ENCODE measurements at places on chromosomes 7 and 10. TPM values are rescaled to one million over a fixed set of nuclear protein-coding genes. Genes with fewer than 3 reads are reported as not detected.
A peak's percentile ranks its signal among the peaks of the same experiment; 100 is the strongest.

GRCh38 chr10:109941236-109941862, 18.0 kb upstream of the XPNPEP1 start:
- DNase-seq: no peak

- DNase-seq: no peak
Observed at GRCh38 chr7:120189623-120190022, 83.4 kb upstream of the KCND2 start.

DNA sequence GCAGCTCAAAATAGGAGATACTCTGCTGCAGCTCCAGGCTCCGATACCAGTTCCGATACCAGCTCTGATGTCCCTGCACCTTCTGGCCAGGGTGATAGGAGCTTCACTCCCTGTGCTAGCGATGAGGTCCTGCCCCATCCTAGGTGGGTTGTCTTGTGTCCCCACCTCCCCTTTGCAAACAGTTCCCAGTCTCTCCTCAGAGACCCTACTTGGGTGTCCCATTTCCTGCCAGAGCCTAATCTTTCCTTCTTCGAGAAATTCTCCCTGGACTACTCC, 62.7 kb upstream of the NANOS1 start:
- no peak for DNase-seq

DNA sequence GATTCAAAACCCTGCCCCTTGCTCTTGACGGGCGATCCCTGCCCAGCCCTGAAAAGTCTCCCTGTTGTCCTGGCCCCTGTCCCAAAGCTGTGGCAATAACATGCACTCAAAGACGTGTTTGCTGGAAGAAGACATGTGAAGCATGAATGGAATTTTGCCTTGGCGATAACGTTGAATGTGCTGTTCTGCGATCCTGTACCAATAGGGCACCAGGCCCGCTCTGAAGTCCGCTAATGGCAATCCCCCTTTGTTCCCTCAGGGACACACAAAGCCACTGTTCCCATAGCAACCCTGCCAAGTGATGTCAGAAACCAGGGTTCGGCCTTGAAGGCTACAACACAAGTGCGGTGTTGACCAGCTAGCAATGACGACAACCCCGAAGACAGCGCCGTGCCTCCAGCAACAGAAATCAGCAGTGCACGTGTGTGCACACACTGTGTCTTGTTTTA, 284.6 kb downstream of the KLF6 start:
- DNase-seq: peak; percentile 68

GRCh38 chr7:84188786-84189405, 5.7 kb downstream of the SEMA3A start:
- DNase-seq: no peak

DNA sequence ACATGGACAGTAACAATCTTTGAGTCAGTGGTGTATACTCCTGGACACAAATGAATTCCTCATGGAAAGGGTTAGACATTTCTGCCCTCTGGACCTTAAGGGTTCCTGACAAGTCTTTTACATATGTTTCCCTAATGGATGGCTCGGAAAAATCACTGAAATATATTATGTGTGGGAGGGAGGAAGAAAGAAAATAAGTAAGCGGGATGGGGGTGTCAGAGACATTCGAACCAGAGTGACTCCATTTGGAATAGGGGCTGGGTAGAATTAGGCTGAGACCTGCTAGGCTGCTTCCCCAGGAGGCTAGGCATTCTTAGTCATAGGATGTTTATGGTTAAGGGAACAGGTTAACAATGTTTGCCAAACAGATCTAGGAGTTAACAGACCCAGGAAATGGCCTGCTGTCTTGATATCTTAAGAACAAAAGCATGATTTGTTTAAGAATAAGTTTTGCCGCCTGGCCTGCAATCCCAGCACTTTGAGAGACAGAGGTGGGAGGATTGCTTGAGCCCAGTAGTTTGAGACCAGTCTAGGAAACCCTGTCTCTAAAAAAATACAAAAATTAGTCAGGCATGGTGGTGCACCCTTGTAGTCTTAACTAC, 1241.7 kb downstream of the TYW1 start:
- no peak for DNase-seq

DNA sequence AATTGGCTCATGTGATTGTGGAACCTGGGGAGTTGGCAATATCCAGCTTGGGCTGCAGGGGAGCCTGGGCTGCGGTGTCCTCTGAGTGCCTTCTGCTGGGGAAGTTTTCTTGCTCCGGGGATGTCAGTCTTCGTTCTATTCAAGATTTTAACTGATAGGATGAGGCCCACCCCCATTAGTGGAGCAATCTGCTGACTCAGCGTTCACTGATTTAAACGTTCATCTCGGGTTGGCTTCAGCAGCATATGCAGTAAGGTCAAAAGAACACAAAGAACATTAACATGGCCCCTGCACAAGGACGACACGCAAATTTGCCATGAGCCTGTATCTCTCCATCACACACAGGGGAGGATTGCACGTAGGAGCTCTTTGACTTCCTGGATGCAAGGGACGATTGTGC, 360.6 kb upstream of the ADARB2 start:
- DNase-seq: no peak

DNA sequence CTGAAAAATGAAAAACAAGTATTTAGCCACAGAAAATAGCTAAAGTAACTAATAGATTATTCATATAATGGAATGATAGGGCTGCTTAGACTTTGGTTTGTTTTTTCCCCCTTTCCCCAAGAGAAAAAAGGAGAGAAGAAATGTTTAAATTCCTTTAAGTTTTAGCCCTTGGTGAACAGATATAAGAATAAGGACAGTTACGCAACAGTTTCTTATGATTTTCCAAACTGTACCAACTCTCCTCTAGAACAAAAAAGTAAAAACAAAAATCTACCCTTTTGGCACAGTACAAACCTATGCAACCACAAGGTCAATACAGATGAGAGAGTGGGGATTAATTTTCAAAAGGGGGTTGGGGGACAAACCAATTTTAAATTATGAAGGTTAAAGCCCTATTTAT, 227.7 kb downstream of the CHCHD3 start:
- DNase-seq: no peak

DNA sequence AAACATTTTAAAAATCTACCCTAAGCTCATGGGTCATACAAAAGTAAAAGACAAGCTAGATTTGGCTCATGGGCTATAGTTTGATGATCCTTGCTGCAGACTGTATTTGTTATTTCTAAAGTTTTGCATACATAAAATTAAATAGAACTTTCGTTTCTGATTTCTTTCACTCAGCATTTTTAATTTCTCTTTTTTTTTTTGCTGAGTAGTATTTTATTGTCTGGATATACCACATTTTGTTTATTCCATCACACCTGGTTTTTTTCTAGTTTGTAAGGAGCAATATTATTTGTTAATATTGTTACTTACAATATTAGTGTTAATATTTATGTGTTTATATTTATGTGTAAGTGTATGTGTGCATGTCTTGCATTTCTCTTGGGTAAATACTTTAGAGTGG, 291.5 kb downstream of the ATRNL1 start:
- DNase-seq: no peak

GRCh38 chr7:129617652-129618051, 6.1 kb downstream of the NRF1 start:
- DNase-seq: no peak

- peak; percentile 77 for DNase-seq
Observed at GRCh38 chr7:100799037-100799896, 28.1 kb downstream of the EPHB4 start.

- DNase-seq: no peak
Observed at GRCh38 chr10:80472234-80473095, 18.4 kb downstream of the TSPAN14 start.

DNA sequence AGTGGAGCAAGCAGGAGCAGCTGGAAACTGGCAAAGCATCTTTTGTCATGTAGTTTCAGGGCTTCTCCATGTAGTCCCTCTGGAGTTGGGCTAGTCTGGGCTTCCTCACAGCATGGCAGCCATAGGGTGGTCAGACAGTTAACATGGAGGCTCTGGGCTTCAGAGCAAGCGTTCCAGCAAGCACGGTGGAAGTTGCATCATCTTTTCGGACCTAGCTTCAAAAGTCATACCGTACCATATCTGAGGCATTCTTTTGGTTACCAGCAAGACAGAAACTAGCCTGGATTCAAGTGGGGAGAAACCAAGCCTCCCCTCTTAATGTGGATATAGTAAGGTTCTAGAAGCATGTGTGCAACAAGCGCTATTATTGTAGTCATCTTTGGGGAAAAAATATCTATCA, 135.0 kb downstream of the HTR7 start:
- no peak for DNase-seq

DNA sequence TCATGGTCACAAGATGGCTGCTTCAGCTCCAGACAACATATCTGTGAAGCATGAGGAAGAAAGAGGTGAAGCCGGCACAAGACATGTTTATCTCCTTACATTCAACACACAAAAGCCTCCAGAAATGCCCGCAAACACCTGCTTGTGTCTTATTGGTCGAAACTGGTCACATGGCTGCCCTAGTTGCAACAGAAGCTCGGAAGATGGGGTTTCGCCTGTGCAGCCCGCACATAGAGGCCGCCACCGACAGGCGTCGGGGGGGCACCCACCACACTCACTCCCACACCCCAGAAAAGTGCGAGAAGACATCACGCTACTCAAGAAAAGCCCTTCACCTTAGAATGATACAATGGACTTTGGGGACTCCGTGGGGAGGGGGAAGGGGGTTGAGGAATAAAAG, 63.0 kb upstream of the MGMT start:
- DNase-seq: no peak

DNA sequence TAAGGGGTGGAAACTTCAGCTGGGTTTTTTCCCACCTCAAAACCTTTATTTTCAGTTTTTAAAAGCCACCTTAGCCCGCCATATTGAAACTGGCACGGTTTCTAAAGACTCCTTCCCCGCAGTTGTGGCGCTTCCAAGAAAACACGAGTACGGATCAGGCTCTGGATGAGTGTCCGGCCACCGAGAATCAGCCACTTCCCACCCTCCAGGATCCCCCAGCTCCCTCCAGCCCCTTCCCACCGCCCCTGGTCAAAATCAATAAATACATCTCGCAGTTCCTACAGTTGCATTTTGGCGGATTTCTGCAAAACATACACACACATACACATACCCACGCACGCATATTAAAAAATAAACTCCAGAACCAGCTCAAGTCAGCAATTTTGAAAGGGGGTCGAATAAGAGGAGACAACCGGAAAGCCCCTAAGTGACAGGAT, 1.1 kb downstream of the SFMBT2 start:
- no peak for DNase-seq

DNA sequence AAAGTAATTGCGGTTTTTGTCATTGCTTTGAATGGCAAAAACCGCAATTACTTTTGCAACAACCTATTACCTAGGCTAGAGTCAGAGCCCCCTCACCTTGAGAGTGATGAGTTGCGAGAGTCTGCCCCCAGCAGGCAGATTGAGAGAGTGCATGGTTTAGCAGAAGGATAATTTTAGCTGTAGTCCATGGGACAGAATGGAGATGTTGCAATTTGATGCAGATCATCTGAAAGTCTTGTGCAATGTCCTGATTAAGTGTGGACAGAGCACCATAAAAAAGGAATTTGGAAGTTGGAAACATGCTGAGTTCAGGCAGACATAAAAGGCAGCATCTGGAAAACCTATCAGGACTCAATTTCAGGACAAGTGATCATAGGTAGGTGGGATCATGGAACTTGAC, 48.7 kb downstream of the GPR141 start:
- no peak for DNase-seq

The RNF133 gene
- 17.1 TPM for total RNA-seq

The WEE2 gene
- not detected for total RNA-seq

The FAM237B gene
- not detected for total RNA-seq

The OPN1SW gene
- not detected for total RNA-seq

The CPVL gene
- total RNA-seq: 4.0 TPM

The SEMA3A gene
- total RNA-seq: 2.6 TPM

The ASB10 gene
- not detected for total RNA-seq

The ASZ1 gene
- total RNA-seq: not detected

The RNF32 gene
- total RNA-seq: 0.26 TPM

The PTPN20 gene
- total RNA-seq: 4.4 TPM
